Activated CD4-positive, alpha-beta T cell treated with anti-CD3 and anti-CD28 coated beads, Interleukin-2, amount 10 ng/mL, durations not matched to agents 7 days and 5 days (primary cell): ENCODE measurements at places on chromosomes 7 and 10.

GRCh38 chr10:58697691-58698090, 185.0 kb downstream of the BICC1 start:
- no peak for DNase-seq

DNA sequence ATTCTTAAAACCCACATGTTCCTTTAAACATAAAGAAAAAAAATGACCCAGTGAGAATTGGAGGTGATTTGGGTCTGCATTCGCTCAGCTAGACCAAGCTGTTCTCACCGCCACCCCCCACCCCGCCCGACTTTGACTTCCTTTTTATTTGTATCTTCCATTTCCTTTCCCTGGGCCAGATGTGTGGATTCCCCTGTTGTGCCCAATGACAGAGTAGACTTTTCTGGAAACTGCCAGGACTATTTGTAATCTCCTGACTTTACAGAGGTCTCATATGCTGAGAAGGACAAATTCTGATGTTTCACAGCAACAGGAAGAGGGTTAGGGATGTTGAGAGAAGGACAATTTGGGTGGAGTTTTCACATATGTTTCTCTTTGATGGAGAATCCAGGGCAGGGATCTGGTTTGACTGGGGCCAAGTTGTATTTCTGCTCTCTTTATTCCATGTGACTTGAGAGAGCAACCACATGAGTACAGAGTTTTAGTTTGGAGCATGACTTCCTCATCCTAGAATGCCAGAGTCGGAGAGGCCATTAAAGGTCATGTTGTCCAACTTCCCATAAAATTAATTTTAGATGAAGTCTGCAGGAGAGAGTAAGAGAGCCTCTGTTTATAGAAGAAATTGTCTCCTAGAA, 1023.2 kb downstream of the LRMDA start:
- DNase-seq, result no peak

DNA sequence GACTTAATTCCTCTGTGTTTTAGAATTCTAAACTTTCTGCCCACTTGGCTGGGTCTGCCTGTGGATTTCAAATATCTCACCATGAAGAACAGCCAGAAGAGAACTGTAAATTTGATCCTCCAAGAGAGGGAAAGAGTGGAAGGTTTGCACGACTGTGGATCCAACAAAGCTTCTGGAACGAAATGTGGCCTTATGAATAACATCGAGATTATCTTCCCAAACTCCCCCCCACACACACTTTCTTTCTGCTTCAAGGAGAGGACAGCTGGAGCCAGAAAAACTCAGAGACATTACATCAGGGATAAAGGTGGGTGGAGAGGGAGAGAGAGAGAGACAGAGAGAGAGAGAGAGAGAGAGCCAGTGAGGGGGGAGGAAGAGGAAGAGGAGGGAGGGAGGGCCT, 570.1 kb upstream of the MGMT start:
- DNase-seq, result no peak

DNA sequence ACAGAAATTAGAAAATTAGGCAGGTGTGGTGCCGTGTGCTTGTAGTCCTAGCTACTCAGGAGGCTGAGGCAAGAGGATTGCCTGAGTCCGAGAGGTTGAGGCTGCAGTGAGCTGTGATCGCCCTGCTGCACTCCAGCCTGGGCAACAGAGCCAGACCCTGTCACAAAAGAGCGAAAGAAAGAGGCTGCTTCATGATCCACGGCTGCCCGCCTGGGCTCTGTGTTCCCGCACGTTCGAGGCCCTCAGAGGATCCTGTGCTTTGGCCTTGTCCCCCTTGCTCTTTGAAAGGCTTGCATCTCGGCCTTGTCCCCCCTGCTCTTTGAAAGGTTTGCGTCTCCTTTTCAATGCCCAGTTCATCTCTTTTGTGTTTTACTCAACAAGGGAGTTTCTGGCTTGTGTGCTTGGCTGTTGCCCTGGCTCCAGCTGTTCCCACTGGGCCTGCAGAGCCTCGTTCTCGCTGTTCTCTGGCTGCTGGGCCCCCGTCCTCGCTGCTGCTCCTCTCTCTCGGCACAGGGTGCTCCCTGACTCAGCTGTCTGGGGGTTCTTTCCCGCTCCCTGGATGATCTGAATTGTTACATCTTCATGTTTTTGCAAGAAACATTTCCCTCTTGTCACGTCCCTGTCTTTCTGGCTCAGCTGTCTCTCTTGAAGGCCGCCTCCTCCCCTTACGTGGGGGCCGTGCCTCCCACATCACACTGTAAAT, 45.1 kb upstream of the INPP5A start:
- no peak for DNase-seq

GRCh38 chr10:71700731-71701368, 18.7 kb downstream of the C10orf105 start:
- DNase-seq, result no peak

GRCh38 chr10:105658696-105659095, 1017.6 kb downstream of the SORCS3 start:
- no peak for DNase-seq

DNA sequence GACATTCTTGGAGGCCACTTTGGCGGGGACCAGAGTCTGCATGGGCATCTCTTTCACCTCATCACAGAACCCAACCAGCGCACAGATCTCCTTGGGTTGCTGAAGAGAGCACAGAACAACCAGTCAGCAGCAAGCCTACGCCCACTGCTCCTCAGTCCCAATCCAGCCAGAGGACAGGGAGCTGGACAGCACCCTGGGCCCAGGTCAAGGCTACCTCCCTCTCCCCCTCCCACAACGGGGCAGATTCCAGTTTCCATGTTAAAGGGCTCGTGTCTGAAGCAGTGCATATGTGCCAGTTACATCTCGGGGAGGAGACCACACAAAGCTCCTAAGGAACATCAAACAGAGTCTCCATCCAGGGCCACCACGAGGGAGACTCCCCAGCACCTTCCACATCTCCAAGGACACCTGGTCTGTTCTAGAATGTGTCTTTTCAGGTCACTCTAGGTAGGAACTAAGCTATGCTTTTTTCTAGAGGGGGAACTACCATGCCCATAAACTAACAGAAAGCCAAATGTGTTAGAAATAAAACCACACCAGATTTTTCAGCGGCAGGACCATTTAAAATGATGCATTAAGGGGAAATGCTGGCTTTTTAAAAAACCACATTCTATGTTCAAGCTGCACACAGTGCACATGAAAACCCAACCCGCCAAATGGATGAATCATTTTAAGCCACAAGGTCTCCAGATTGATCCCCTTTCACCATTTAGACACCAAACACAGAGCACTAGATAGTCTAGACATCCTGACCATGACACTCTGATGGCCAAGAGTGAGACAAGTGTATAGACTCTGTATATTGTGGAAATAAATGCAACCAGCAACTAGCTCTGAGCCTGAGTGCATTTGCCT, 28.9 kb downstream of the PSAP start:
- peak; percentile 22 for DNase-seq

GRCh38 chr7:158015403-158016179, 572.0 kb downstream of the PTPRN2 start:
- no peak for DNase-seq

GRCh38 chr7:140899883-140900282, 24.8 kb downstream of the BRAF start:
- DNase-seq, result no peak

- no peak for DNase-seq
These were observed 1.6 kb downstream of the DENND11 start for GRCh38 chr7:141700296-141700847.

DNA sequence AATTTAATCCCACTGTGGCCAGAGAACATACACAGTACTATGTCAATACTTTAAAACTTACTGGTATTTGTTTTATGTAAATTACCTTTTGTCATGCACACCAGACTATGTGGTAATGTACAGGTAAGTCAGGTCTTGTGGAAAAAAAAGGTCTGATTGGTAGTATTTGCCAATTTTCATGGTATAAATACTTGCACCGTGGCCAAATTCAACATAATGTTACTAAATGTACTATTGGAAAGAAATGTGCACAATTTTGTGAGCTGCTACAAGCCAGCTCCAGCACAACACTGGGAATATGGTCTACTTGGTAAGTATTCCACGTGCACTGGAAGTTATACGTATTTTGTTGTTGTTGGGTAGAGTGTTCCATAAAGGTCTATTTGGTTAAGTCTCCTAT, 392.5 kb downstream of the RPS24 start:
- DNase-seq, result no peak

DNA sequence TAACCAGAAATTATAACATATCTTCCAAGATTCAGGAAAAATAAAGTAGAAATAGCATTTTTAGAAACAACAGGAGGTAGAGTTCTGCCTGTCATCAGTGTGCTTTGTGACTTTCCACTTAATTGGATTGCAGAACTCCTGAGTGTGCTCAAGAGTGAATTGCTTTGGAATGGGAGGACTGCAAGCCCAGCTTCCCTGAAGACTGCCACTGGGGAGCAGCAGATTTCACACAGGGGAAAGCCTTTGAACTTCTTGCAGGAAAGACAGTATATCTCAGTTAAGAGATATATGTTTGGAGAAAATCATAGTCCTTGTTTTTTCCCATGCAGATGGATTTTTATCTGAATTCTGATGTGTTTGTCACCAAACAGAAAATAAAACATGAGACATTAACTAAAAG, 124.5 kb downstream of the TMEM168 start:
- DNase-seq, result no peak

DNA sequence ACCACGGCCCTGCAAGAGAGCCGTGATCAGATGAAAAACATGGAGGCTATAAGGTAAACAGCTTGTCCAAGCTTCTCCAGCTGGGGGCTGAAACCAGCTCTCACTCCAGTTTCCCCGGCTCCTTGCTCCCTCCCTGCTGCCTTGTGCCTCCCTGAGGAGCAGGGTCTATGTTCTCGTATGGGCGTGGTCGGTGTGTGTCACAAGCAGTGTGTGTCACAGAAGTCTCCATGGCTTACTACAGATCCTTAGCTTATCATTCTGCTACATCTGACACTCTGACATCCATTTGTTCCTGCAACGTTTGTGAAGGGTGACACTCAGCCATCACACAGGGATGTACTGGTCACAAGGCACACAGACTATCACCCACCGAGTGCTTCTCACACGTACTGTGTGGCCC, 54.6 kb downstream of the CSGALNACT2 start:
- DNase-seq, result no peak

DNA sequence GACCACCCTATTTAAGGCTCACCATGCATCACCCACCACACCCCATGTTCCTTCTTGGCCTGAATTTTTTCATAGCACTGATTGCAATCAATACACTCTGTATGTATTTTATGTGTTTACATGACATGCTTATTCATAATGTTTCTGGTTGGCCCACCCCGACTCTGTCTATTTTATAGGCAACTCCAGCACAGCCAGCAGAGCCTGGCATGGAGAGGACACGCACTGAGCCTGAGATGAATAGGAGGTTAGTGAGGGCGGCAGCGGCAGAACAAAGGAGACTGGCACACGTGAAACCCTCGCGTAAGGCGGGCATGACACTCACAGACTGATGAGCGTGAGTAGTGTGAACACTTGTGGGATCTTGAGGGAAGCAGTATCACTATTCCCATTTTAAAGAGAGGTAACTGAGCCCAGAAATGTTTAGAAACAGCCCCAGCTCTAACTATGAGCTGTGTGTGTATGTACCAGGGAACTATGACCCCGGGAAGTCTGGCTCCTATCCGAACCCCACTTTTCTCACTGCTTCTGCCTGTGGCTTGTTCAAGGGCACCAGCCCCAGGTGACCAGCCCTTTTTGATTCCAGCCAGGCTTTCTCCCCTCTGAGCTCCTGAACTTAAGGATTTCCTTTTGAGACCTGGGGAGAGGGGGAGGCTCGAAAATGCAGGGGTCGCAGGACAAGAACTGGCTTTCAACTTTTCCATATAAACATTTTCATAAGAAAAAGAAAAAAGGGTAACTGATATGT, 113.3 kb downstream of the ARHGAP22 start:
- DNase-seq, result no peak

GRCh38 chr10:114265392-114266053, 26.5 kb downstream of the VWA2 start:
- no peak for DNase-seq

- no peak for DNase-seq
These were observed 56.9 kb upstream of the NPY start for GRCh38 chr7:24227068-24227467.

DNA sequence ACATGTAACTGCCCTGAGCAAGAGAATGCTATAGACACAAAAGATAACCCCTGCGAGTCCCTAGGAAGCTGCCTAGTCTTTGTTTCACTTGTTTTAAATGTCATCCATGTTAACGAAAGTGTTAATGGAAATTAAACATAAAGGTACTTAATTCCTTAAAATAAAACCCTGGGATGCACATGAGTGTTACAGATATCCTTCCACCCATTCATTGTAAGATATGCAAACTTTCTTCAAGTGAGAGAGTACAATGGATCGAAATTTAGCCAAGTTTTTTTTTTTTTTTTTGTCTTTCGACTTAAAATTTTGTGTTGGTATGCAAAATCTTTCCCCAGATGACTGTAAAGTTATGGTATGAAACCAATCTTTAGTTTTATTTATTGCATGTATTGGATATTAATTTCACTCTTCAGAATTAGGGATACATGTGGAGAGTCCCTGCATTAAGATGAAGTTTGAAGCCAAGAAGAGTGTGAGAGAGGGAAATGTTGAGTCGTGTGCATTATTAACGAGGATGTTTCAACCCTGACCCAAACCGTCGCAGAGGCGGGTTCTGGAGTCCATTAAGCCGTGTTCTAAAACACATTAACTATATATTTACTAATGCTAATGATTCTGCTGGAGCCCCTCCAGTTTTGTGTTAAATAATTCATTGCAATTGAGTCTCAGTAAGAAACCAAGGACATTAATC, 1.6 kb downstream of the CDK14 start:
- DNase-seq, result no peak

- DNase-seq, result no peak
These were observed 339.9 kb downstream of the CCSER2 start for GRCh38 chr10:84668186-84668763.

GRCh38 chr10:11663763-11664555, 52.5 kb upstream of the USP6NL start:
- DNase-seq, result no peak

- DNase-seq, result peak; percentile 6
These were observed 32.1 kb upstream of the MDFIC start for GRCh38 chr7:114889646-114890285.

- no peak for DNase-seq
These were observed 3.9 kb downstream of the FAM241B start for GRCh38 chr10:69633673-69634635.

- DNase-seq, result no peak
These were observed 5.3 kb downstream of the ZNF273 start for GRCh38 chr7:64908358-64908757.

- DNase-seq, result no peak
These were observed 21.2 kb downstream of the ASB15 start for GRCh38 chr7:123622660-123623386.

DNA sequence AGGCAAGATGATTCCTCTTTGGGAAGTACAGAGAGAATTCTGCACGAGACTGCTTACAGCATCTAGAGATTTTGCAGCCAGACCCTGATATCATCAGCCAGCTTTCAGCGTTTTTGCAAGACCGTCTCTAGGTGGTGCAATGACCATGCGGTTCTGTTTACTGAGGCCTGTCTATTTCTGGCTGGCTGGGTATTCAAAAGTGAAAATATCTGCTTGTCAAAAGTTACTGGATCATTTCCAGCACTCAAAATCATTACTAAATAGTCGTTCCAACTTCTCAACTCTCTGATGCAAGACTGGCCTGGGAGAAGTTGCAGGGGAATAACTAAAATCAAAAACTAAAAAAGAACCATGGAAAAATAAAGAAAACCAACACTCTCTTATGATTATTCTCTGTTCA, 240.1 kb downstream of the ELMO1 start:
- DNase-seq, result peak; percentile 26
